ENCODE measurements at places on chromosomes 2 and 18. TPM values are rescaled to one million over a fixed set of nuclear protein-coding genes. Genes with fewer than 3 reads are reported as not detected.

Gene PROC
- 0.93 TPM for polyA plus RNA-seq

Gene ZAP70
- polyA plus RNA-seq = 3.6 TPM

Gene LRRTM4
- polyA plus RNA-seq = 0.89 TPM

Gene DNAH7
- 0.28 TPM for polyA plus RNA-seq

Measured in hindlimb muscle (tissue), 1 donor.